ENCODE measurements at places on chromosomes 16 and 17. TPM values are rescaled to one million over a fixed set of nuclear protein-coding genes. Genes with fewer than 3 reads are reported as not detected.

Gene ITGAD
- polyA plus RNA-seq = not detected

Gene INCA1
- polyA plus RNA-seq = 0.29 TPM

Gene CBX8
- 1.5 TPM for polyA plus RNA-seq

Gene GPRC5B
- 27.5 TPM for polyA plus RNA-seq

Gene RUNDC3A
- polyA plus RNA-seq = not detected

Gene DNAH9
- polyA plus RNA-seq = not detected

Gene MAF
- 0.07 TPM for polyA plus RNA-seq

Gene ASPHD1
- 3.5 TPM for polyA plus RNA-seq

Gene HOXB6
- 15.4 TPM for polyA plus RNA-seq

Gene ZNF385C
- polyA plus RNA-seq = not detected

Gene CIAO2B
- 166 TPM for polyA plus RNA-seq

Gene HYDIN
- 0.84 TPM for polyA plus RNA-seq

Gene NME3
- 15.6 TPM for polyA plus RNA-seq

Gene CX3CL1
- polyA plus RNA-seq = 0.48 TPM

Gene HOXB1
- polyA plus RNA-seq = not detected

Gene ZNF287
- 6.3 TPM for polyA plus RNA-seq

Gene TERB1
- polyA plus RNA-seq = not detected

Gene CD300LG
- polyA plus RNA-seq = not detected

Gene SYT17
- 0.21 TPM for polyA plus RNA-seq

Gene NHLRC4
- 0.45 TPM for polyA plus RNA-seq

Gene PLXDC1
- 2.1 TPM for polyA plus RNA-seq

Gene TBC1D3C
- polyA plus RNA-seq = not detected

Gene NOMO2
- 237 TPM for polyA plus RNA-seq

Gene VTN
- polyA plus RNA-seq = 0.53 TPM

Gene IRF8
- polyA plus RNA-seq = not detected

Gene NPLOC4
- 77.1 TPM for polyA plus RNA-seq

Gene MYOCD
- 19.0 TPM for polyA plus RNA-seq

Gene DPEP3
- not detected for polyA plus RNA-seq

Gene TPSB2
- polyA plus RNA-seq = not detected

Gene TNP2
- polyA plus RNA-seq = not detected

Gene TLCD2
- 3.1 TPM for polyA plus RNA-seq

Gene ACAP1
- 0.74 TPM for polyA plus RNA-seq

Gene DNAJC7
- 66.4 TPM for polyA plus RNA-seq

Gene CAMKK1
- polyA plus RNA-seq = 3.3 TPM

Gene MYO15A
- polyA plus RNA-seq = 0.32 TPM

Gene DHRS7C
- not detected for polyA plus RNA-seq

Gene CDYL2
- polyA plus RNA-seq = 2.9 TPM

Gene SCGB1C2
- polyA plus RNA-seq = not detected

Gene TMEM92
- polyA plus RNA-seq = 0.47 TPM
